Activated CD4-positive, CD25-positive, alpha-beta regulatory T cell treated with anti-CD3 and anti-CD28 coated beads, Interleukin-2, amount 50 U/mL, for 72 hours (primary cell): ENCODE measurements at places on chromosomes 13 and 19.

DNA sequence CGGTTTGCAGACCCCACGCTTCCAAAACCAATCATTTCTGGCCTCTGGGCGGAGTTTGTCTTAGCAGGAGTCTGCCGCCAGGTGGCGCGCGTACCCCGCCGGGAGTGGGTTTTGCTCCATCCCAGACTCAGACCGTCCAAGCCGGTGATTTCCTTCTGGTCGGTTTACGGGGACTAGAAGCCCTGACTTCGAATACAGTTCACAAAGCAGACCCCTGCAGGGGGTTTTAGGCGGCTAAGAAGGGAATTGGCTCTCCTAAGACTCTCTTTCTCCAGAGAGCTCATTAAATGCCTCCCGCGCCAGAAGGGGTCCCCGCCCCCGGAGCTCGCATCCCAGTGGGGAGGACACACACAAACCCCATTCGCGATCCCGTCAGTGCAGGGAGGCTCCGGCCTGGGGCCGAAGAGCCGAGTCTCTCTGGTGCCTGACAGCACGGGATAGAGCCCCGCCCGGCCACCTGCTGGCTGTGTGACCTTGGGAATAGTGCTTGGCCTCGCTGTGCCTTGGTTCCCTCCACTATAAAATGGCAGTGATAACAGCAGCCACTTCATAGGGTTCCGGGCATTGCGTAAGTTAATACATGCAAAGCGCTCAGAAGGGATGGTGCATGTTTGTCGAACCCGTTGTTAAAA is 8.6 kb upstream of the NUP62 start:
- DNase-seq, result peak; percentile 88

DNA sequence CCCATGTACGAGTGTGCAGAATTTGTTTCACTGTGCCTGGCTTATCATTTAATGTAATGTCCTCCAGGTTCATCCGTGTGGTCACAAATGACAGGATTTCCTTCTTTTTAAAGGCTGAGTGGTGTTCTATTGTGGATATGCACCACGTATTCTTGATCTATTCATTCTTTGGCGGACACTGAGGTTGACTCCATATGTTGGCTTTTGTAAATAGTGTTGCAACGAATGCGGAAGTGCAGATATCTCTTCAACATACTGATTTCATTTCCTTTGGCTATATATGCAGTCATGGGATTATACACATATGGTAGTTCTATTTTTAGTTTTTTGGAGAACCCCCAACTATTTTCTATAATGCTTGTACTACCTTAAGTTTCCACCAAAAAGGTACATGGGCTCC is 13.0 kb downstream of the OR7A5 start:
- no peak for DNase-seq

GRCh38 chr19:13154911-13155471 is 4.8 kb downstream of the IER2 start:
- DNase-seq, result peak; percentile 70

GRCh38 chr13:113609616-113610015 is 25.1 kb downstream of the TFDP1 start:
- DNase-seq, result no peak

GRCh38 chr13:39105110-39105509 is 66.9 kb downstream of the NHLRC3 start:
- DNase-seq, result no peak

- no peak for DNase-seq
Observed at GRCh38 chr19:19777692-19778091, 43.9 kb downstream of the ZNF506 start.

- no peak for DNase-seq
Observed at GRCh38 chr19:47063874-47064273, 15.4 kb upstream of the TMEM160 start.

- DNase-seq, result no peak
Observed at GRCh38 chr19:47310819-47311218, 1.2 kb downstream of the C5AR1 start.

- DNase-seq, result no peak
Observed at GRCh38 chr19:3959766-3960131, 11.2 kb downstream of the DAPK3 start.

GRCh38 chr13:111897178-111897845 is 169.6 kb upstream of the SOX1 start:
- DNase-seq, result no peak

GRCh38 chr19:5237939-5238480 is 102.6 kb downstream of the PTPRS start:
- no peak for DNase-seq

- no peak for DNase-seq
Observed at GRCh38 chr19:13888281-13888680, 11.3 kb downstream of the NANOS3 start.

GRCh38 chr19:48877855-48878195 is 5.6 kb downstream of the PPP1R15A start:
- no peak for DNase-seq

DNA sequence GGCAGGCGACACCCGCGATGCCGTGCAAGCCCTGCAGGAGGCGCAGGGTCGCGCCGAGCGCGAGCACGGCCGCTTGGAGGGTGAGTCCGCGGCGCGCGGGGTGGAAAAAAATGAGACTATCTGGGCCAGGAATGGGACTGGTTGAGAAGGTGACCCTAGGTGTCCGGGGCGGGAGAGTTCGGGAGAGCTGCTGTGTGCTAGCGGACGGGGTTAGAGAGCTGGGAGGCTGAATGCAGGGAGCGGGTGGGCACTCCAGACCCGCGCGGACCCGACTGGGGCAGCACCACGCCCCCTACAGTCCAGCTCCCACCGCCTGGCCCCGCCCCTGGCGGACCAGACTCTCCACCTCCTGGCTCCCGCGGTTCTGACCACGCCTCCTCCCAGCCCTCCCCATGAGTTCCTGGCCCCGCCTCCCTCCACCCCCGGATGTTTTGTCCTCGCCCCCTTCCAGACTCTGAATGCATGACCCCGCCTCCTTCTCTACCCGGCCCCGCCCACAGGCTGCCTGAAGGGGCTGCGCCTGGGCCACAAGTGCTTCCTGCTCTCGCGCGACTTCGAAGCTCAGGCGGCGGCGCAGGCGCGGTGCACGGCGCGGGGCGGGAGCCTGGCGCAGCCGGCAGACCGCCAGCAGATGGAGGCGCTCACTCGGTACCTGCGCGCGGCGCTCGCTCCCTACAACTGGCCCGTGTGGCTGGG is 1.5 kb downstream of the CLEC11A start:
- peak; percentile 80 for DNase-seq
